Activated CD8-positive, alpha-beta T cell treated with anti-CD3 and anti-CD28 coated beads for 36 hours (primary cell): ENCODE measurements at places on chromosomes 3 and 15. TPM values are rescaled to one million over a fixed set of nuclear protein-coding genes. Genes with fewer than 3 reads are reported as not detected.

DNA sequence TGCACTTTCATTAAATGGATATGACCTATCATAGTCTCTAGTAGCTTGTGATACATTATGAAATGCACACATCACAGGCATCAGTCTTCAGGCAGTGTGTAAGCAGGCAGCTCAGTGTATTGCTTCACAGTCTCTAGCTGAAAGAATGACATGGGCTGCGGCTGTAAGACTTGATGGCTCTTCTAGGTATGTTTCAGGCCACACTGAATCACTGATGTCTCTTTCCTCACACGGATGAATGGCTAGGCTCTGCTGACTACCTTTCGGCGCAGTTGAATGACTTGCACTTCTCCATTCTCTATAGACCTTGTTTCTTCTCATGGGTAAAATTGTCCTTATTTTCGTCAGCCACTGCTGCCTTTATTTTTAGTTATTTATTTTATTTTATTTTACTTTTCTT, 15.4 kb downstream of the APH1B start:
- no peak overlapping the region for H3K27ac ChIP-seq
- DNase-seq: no peak
- peaks cover 3% of the 10 kb centered on the region for H3K36me3 ChIP-seq
- no peak overlapping the region for H3K4me3 ChIP-seq

HHATL gene
- total RNA-seq: not detected

DNA sequence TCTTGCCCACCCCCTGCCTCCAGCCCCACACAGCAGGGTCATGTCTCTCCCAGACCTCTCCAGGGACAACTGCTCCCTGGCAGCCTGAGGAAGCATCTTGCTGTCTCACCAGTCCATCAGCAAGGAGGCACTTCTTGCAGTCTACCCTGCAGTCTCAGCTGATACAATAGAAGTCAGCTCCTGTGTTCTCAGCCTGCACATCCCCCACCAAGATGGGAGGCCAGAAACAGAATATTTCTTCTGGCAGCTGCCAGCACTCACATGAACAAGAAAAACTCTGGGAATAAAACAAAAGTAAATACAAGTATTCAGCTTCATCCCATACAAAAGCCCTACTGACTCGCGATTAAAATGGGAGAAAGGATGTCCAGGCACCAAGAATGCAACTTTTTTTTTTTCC, 457.4 kb upstream of the PROK2 start:
- no peaks in the 10 kb centered on the region for H3K36me3 ChIP-seq
- no peaks in the 10 kb centered on the region for H3K27me3 ChIP-seq

DNA sequence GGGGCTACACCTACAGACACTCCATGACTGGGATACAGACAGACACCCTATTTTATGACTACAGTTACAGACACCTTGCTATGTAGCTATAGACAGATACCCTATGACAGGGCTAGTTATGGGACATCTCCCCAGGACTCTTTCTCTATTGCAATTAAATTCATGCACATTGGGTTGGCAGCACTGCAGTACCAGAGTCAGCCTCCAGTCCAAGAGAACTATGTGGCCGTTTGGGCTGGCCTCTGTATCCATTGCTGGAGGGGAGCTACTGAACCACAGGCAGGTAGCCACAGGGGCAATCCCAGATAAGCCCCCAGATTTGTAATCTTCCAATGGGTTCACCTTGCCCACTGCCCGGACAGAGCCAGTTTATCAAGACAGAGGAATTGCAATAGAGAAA, 108.4 kb upstream of the SPATA16 start:
- no peak for DNase-seq
- no peak overlapping the region for H3K4me3 ChIP-seq
- no peak overlapping the region for H3K27ac ChIP-seq
- H3K27me3 ChIP-seq: no peaks in the 10 kb centered on the region
- no peaks in the 10 kb centered on the region for H3K36me3 ChIP-seq
- H3K4me1 ChIP-seq: no peaks in the 10 kb centered on the region

- H3K27me3 ChIP-seq: no peaks in the 10 kb centered on the region
- DNase-seq: no peak
- no peak overlapping the region for H3K27ac ChIP-seq
Measured at GRCh38 chr15:50523851-50524251, 22.6 kb downstream of the USP50 start.

ENTPD3 gene
- total RNA-seq: not detected

GRCh38 chr3:144114767-144115166, 143.1 kb downstream of the DIPK2A start:
- peaks cover 6% of the 10 kb centered on the region for H3K27me3 ChIP-seq
- DNase-seq: no peak
- no peaks in the 10 kb centered on the region for H3K4me1 ChIP-seq
- H3K4me3 ChIP-seq: no peak overlapping the region

SEC61A1 gene
- total RNA-seq: 107 TPM

DNA sequence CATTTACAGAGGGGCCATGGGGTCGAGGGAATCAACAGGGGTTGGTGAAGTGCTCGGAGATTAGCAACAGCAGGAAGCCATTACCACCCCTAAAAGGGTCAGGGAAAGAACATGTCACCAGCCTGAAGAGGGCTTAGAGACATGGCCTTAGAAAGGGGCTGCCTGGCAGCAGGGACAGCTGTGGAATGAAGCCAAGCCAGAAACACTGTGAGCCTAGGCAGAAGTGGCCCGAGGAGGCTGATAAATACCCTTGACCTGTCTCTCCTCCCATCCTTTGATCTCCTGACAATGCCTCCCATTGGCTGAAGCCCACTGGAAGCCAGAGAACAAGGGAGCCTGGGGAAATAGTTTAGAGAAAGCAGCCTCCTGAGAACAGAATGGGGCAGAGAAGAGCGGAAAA, 31.4 kb downstream of the GPD1L start:
- DNase-seq: no peak
- H3K4me3 ChIP-seq: no peak overlapping the region
- peaks cover 19% of the 10 kb centered on the region for H3K4me1 ChIP-seq
- no peaks in the 10 kb centered on the region for H3K27me3 ChIP-seq
- no peak overlapping the region for H3K27ac ChIP-seq

DNA sequence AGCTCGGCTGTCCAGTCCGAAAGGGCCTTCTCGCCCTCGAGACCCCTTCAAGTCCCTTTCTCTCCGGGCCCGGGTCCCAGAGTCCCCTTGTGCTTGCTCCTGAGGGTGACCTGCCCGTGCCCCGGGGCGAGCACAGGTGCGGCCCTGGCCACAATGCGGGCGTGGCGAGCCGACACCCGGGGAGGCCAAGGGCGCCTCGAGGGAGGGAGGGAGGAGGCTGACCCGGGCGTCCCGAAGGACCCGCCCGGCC, 810 bp upstream of the MEF2A start:
- H3K36me3 ChIP-seq: no peaks in the 10 kb centered on the region
- peaks cover 1% of the 10 kb centered on the region for H3K27me3 ChIP-seq
- peak overlapping the region; percentile 55 for H3K27ac ChIP-seq
- DNase-seq: no peak
- peak overlapping the region; percentile 62 for H3K4me3 ChIP-seq

CCR9 gene
- 0.20 TPM for total RNA-seq

DNA sequence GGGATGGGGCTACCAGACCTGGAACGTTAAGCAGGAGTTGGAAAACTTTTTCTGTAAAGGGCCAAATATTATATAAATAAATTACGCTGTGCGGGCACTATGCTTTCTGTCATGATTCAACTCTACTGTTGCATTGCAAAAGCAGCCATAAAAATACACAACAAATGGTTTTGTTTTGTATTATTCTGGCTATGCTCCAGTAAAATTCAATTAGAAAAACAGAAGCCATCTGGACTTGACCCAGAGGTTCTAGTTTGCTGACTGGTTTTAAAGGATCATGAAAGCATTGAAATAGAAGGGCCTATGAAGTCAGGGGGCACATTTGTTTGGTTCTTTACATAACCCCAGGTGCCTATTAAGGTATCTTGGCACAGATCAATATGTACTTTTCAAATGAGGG, 647.4 kb upstream of the LMCD1 start:
- H3K4me1 ChIP-seq: no peaks in the 10 kb centered on the region
- H3K27me3 ChIP-seq: no peaks in the 10 kb centered on the region
- no peak overlapping the region for H3K4me3 ChIP-seq
- no peaks in the 10 kb centered on the region for H3K36me3 ChIP-seq
- no peak for DNase-seq

- DNase-seq: no peak
- H3K27me3 ChIP-seq: peaks cover 3% of the 10 kb centered on the region
Measured at GRCh38 chr3:155815030-155815545, 9.0 kb upstream of the C3orf33 start.

SLC25A26 gene
- total RNA-seq: 31.0 TPM

CD276 gene
- total RNA-seq: 0.45 TPM

- H3K4me1 ChIP-seq: peaks cover 25% of the 10 kb centered on the region
- H3K36me3 ChIP-seq: no peaks in the 10 kb centered on the region
- DNase-seq: no peak
- peak overlapping the region; percentile 47 for H3K27ac ChIP-seq
- H3K27me3 ChIP-seq: peaks cover 15% of the 10 kb centered on the region
Measured at GRCh38 chr15:101459579-101460300, 29.8 kb downstream of the PCSK6 start.

- H3K4me1 ChIP-seq: peaks cover 37% of the 10 kb centered on the region
- no peak overlapping the region for H3K27ac ChIP-seq
- no peak for DNase-seq
- H3K4me3 ChIP-seq: no peak overlapping the region
Measured at GRCh38 chr3:119324899-119325298, 30.7 kb downstream of the ARHGAP31 start.

KY gene
- not detected for total RNA-seq

DNA sequence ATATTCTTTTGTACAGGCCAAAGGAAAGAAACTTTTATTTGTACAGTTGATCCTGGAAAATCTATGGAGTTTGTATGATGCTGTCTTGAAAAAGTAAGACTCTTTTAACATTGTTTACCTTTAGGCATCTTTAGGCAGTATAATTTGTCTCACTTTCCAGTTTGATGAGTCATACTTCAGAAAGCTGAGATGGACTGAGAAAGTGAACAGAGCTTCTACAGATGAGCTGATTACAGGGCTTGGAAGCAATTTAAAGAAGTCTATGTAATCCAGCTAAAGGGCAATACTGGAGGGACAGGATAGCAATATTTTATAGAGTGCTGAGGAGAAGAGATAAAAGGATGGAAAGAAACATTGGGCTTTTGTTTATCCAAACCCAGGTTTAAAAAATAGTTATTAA, 123.5 kb upstream of the GOLGA6L4 start:
- no peak for DNase-seq
- H3K4me1 ChIP-seq: no peaks in the 10 kb centered on the region
- H3K27me3 ChIP-seq: peaks cover 7% of the 10 kb centered on the region

DALRD3 gene
- 22.8 TPM for total RNA-seq

DNA sequence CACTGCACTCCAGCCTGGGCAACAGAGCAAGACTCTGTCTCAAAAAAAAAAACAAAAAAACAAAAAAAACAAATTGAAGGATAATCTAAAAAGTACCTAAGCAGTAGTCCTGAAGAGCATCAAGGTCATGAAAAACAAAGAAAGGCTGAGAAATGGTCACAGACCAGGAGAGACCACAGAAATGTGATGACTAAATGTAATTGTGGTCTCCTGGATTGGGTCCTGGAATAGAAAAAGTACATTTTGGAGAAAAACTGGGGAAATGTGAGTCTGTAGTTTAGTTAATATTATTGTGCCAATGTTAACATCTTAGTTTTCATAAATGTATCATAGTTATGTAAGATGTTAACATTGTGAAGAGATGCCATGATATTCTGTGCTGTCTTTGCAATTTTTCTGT, 267.5 kb upstream of the NR2E3 start:
- peaks cover 16% of the 10 kb centered on the region for H3K27me3 ChIP-seq
- no peaks in the 10 kb centered on the region for H3K36me3 ChIP-seq
- no peak for DNase-seq
- H3K27ac ChIP-seq: no peak overlapping the region

- DNase-seq: peak; percentile 25
- no peaks in the 10 kb centered on the region for H3K36me3 ChIP-seq
- no peak overlapping the region for H3K4me3 ChIP-seq
- no peaks in the 10 kb centered on the region for H3K27me3 ChIP-seq
Measured at GRCh38 chr3:71641674-71642073, 58.1 kb upstream of the FOXP1 start.

DNA sequence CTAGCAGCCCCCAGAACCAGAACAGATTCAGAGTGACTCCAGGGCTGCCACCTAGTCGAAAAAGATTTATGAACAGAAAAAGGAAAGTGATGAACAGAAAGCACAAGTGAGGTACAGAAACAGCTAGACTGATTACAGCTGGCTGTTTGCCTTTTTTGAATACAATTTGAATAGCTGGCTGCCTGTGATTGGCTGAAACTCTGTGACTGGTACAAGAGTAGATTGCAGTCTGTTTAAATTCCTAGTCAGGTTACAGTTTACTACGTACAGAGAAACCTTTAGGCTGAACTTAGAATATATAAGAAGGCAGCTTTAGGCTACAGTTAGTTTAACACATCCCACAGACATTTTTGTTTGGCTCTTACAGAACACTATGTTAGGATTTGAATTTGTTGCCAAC, 10.0 kb downstream of the CCDC13 start:
- H3K27ac ChIP-seq: no peak overlapping the region
- no peak overlapping the region for H3K4me3 ChIP-seq
- peaks cover 2% of the 10 kb centered on the region for H3K27me3 ChIP-seq
- H3K36me3 ChIP-seq: no peaks in the 10 kb centered on the region
- no peak for DNase-seq
- no peaks in the 10 kb centered on the region for H3K4me1 ChIP-seq

GRCh38 chr3:184380627-184381260, 890 bp downstream of the CHRD start:
- H3K27me3 ChIP-seq: peaks cover 52% of the 10 kb centered on the region
- H3K4me3 ChIP-seq: peak overlapping the region; percentile 35
- no peak for DNase-seq
- H3K27ac ChIP-seq: no peak overlapping the region

GRCh38 chr3:10317311-10317960, 3.5 kb downstream of the SEC13 start:
- DNase-seq: no peak
- peaks cover 16% of the 10 kb centered on the region for H3K36me3 ChIP-seq

- H3K36me3 ChIP-seq: no peaks in the 10 kb centered on the region
- peaks cover 9% of the 10 kb centered on the region for H3K4me1 ChIP-seq
- H3K27ac ChIP-seq: no peak overlapping the region
- DNase-seq: no peak
Measured at GRCh38 chr15:72797338-72797689, 13.8 kb upstream of the ADPGK start.

DNA sequence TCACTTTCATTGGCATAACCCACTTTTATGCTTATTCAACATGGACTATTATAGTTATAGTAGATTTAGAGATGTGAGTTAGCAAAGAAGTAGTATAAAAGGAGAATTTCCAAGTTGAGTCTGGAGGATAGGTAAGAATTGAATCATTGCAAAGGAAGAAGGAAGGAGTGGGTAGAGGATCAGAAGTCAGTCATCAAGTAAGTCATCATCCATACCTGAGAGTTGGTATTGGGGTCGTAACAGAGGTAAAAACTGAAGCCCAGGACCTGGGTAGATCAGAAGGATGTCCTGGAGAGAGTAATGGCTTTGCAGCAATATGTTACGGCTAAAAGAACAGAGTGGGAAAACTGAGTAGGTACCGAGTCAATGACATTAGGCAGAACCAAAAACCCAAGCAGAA, 265.7 kb downstream of the SUCLG2 start:
- peaks cover 29% of the 10 kb centered on the region for H3K4me1 ChIP-seq
- DNase-seq: no peak
- peaks cover 59% of the 10 kb centered on the region for H3K36me3 ChIP-seq
- H3K4me3 ChIP-seq: no peak overlapping the region

- no peak overlapping the region for H3K4me3 ChIP-seq
- no peaks in the 10 kb centered on the region for H3K27me3 ChIP-seq
- H3K27ac ChIP-seq: no peak overlapping the region
- no peak for DNase-seq
- H3K4me1 ChIP-seq: peaks cover 5% of the 10 kb centered on the region
Measured at GRCh38 chr3:141360888-141361598, 7.3 kb upstream of the ZBTB38 start.

GRCh38 chr15:74375303-74375693, 7.9 kb upstream of the CYP11A1 start:
- H3K36me3 ChIP-seq: no peaks in the 10 kb centered on the region
- H3K4me1 ChIP-seq: peaks cover 46% of the 10 kb centered on the region
- H3K27me3 ChIP-seq: peaks cover under 1% of the 10 kb centered on the region
- peak; percentile 96 for DNase-seq
- no peak overlapping the region for H3K27ac ChIP-seq
